B cell (primary cell): ENCODE measurements at places on chromosomes 3 and 15.
A peak's percentile ranks its signal among the peaks of the same experiment; 100 is the strongest.

DNA sequence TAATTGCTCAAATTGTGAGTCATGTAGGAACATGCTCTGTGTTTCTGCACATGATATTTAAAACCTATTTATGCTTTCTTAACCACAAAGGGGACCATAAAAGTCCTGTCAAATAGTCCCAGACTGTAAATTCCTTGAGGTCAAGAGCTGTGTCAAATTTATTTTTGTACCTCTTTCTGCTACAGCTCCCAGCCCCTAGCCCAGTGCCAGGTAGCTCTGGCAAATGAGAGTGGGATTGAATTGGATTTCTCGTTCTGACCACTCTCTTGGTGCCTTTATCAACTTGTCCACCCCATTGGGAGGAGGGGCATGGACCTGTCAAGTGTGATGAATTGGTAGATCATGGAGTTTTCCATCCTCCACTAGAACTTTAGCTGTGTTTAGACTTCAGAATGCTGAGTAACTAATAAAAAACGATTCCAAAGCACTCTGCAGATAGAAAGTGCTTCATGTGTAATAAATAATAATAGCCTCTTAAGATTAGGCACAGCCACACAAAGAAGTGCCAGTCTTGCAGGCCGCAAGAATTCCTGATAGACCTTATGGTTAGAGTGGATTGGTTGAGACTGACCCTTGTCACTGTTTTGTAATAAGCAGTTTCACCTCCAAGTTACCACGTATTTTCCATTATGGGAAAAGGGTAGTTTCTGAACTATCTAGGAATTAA is 120.4 kb downstream of the LPP start:
- DNase-seq = no peak

DNA sequence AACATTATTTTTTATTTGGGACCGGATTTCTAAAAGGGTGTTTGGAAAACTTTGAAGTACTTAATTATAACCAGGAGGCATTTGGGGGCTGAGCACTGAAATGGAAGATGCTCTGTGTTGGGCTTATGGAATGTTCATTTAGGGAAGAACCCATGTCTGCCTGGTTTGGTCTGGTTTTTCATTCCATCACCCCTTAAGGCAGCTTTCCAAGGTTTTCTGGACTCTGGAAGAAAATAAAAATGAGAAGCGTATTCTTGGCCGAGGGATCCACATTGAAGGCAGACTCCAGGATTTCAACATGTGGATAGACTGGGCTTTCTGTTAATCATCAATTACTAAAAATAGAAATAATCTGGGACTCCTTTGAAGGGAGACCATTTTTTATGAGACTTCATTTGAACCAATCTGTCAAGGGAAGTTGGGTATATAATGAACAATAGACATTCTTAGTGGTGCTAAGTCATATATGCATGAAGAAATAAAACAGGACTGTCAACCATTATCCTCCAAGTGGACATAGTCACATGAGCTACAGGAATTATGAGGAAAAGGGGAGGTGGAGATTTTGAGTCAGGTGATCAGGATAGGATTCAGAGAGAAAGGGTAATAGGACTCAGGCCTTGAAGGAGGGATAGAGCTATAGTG is 270.5 kb upstream of the ADAMTS9 start:
- no peak for DNase-seq

GRCh38 chr3:50167069-50167840 is 12.1 kb downstream of the SEMA3F start:
- DNase-seq = no peak

DNA sequence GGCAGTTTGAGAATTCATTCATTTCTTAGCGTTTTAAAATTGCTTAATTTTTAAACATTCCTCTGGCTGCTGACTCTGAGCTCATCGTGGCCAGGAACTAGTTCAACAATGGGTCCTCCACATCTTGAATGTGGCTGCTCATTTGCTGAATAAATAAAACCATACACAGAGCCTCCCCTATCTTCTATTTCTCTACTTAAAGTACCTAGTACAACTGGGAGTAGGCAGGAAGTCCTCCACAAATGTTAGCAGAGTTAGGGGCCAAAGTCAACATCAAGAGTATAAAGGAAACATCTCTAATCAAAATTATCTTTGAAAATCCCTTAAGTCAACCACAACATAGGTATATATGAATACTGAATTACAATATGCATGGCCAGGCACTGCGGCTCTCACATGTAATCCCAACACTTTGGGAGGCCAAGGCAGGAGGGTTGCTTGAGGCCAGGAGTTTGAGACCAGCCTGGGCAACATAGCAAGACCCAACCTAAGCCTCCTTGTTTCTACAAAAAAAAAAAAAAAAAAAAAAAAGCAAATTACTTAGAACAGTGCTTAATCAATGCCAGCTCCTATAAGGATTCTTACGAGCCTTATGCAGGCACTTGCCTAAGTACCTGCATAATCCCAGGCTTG is 57.5 kb upstream of the LMOD3 start:
- DNase-seq = no peak

DNA sequence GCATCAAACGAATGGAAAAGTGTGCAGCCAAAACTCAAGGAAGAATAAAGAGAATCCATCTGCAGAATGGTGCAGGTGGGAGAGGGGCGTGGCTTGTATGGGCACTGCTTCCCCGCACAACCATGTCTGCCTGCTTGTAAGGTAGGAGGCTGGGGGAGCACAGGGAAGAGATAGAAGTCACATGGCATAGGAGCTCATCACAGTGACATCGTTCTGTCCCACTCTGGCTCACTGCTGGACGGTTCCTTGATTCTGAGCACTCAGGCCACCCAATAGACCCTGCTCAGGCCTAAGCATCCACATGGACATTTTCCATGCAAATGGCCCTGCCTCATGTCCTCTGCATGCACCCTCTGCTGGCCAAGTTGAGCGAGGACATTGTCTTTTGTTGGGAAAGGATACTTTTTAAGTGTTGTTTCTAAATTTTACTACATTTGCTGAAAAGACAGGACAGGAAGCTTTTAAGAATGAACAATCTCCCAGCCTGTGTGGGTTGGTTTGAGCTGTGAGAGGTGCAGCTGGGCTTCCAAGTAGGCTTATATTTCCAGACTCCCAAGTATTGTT is 3.1 kb downstream of the MYLK start:
- DNase-seq = no peak

- no peak for DNase-seq
These were observed 92.2 kb upstream of the TNFAIP8L3 start for GRCh38 chr15:51186891-51187290.

- DNase-seq = peak; percentile 67
These were observed 24.0 kb downstream of the LTF start for GRCh38 chr3:46440531-46441294.

- DNase-seq = no peak
These were observed 148.2 kb downstream of the ADAMTS9 start for GRCh38 chr3:64539451-64540196.

DNA sequence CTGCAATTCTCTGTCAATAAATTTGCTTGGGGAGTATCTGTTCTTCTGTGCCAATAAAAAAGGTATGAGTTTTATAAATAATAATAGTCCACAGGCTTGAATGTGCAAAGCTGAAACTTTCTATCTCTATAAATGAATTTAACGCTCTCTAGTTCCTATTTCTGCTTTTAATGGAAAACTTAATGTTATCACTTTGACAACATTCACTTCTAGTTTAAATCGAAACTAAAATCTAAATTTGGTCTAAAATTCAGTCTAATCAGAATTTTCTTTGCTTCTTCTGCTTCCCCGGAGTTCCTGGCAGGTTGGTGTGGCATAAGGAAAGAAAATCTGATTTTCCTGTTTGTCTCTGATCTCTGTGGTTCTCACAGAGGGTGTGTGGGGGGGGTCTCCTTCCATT is 450.1 kb upstream of the TBL1XR1 start:
- DNase-seq = no peak

DNA sequence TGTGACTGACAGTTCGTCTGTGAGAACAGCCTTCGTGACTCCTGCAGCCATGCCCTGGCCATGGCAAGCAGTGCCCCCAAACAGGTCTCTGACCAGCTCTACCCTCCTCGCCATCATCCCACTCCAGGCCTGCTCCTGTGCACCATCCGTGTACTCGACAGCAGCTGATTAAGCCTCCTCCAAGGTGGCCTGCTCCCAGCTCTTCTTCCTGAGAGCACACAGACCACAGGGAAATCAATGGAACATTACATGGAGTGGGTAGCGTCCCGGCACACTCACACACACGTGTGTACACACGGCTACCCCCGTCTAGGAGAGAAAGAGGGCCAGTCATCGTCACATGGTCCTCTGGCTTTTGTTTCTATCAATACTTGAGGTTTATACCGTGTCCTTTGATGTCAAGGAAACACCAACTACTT is 21.1 kb downstream of the ANXA2 start:
- no peak for DNase-seq

- DNase-seq = no peak
These were observed 233.3 kb downstream of the SHOX2 start for GRCh38 chr3:157872902-157873301.

DNA sequence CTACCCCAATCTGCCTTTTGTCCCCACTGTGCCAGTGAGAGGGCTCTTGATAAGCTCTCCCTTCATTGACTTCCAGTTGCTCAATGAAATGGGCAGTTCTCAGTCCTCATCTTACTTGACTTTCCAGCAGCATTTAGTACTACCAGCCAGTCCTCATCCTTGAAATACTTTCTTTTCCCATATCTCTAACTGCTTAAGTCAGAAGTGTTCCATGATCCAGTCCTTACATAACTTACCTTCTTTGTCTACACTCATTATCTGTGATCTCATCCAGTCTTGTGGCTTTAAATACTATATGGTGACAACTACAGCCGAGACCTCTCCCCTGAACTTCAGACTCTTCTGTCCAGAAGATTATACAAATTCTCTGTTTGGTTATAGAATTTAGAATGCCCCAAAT is 28.7 kb downstream of the RARRES1 start:
- DNase-seq = no peak

- DNase-seq = no peak
These were observed 32.1 kb downstream of the CLDN18 start for GRCh38 chr3:138042043-138042442.

- no peak for DNase-seq
These were observed 281.2 kb upstream of the NR2F2 start for GRCh38 chr15:96049323-96049722.

DNA sequence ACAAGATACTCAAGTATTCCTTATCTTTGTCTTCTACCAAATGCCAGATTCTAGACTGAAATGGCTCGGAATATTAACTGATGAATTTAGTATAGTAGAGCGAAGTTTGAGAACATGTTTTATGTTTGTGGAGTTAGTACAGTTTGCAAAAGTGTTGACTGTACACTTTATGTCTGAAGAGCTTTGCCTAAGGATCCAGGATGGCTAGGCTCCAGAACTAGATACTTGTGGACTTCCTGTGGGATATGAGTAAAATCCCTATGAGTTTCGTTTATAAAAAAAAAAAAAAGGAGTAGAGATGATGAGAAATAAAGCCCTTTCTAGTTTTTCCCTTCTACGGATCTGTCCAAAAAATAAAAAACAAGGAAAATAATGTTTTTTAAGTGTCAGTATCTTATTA is 96.7 kb downstream of the TP63 start:
- no peak for DNase-seq

DNA sequence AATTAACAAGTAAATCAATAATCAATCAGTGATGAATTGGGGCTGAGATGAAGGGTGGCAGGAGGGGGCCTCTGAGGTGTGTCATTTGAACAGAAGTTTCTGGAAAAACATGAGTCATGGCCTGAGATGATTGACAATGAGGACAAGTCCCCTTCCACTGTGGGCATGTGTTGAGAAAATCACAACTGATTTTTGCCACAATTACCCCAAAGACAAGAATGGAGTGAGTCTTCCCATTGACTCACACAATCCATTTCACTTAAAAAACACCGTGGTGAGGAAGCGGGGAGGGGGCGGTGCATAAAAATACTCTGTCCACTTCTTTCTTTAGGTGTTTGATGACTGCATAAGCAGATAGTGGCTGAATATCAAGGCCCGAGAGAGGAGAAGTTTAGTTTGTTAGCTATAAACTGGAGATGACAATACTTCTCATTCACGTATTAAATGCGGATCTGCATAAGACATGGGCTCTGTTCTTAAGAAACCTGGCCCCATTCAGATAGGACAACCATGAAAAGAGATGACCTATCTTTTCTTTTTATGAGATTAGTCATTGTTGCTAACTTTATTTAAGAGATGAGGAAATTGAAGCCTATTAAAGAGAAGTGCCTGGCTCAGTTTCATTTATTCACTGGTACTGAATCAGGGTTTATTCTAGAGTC is 34.7 kb downstream of the SHC4 start:
- DNase-seq = no peak
